Stimulated activated CD8-positive, alpha-beta memory T cell treated with anti-CD3 and anti-CD28 coated beads, Interleukin-4, amount 100 ng/mL, for 24 hours (primary cell): ENCODE measurements at places on chromosomes 4 and X.

DNA sequence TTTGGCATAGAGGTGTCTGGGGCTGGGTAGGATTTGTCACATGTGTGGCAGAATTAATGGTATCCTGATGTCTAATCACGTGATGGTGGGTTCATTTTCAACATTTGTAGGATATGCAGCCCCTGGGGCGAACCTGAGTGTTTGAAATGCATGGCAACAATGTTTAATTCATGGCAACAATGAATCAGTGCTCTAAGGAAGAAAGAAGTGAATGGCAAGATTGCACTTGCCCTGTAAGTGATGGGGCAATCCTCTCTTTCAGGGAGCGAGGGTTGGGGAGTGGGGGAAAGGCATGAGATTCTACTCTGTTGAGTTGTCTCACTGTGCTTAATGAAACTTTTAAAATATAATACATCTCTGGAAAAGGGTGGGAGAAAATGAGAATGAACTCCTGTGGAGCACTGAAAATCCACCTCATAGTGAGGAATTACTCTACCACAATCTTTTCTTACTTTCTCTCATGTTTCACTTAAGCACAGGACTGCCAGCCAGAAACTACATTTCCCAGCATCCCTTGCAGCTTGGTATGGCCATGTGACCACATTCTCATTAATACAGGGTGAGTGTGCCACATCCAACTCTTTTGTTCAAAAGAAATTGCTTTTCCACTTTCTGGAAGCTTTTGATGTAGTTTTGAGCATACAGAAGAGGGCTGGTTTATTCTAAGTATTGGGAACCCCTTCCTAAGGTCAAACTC, 64.0 kb upstream of the PGM2 start:
- peak; percentile 4 for DNase-seq

DNA sequence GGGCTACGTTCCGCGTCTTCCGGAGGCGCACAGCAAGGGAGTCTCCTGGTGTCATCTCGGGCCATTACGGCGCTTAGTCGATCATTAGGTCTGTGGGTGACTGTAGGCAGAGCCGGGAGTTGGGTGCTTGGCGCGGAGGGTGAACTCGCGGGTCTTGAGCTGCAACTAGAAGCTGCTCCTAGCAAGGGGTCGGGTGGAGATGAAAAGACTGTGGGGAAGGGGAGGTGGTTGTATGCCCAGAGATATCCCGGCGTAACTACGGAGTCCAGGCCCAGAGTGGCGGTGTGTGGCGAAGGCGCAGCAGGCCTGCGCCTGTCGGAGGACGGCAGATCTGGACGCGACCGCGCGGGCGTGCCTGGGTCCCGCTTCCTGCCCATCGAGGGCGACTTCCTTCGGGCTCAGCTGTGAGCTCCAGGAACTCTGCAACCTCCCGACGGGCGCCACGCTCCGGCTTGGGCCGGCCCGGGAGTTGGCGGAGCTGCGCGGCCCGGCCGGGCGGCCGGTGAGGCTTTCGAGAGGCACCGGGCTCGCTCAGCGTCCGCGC, 2.7 kb upstream of the NKX3-2 start:
- no peak for DNase-seq

- DNase-seq: no peak
These were observed 2.7 kb downstream of the FAM120C start for GRCh38 chrX:54180403-54180802.

DNA sequence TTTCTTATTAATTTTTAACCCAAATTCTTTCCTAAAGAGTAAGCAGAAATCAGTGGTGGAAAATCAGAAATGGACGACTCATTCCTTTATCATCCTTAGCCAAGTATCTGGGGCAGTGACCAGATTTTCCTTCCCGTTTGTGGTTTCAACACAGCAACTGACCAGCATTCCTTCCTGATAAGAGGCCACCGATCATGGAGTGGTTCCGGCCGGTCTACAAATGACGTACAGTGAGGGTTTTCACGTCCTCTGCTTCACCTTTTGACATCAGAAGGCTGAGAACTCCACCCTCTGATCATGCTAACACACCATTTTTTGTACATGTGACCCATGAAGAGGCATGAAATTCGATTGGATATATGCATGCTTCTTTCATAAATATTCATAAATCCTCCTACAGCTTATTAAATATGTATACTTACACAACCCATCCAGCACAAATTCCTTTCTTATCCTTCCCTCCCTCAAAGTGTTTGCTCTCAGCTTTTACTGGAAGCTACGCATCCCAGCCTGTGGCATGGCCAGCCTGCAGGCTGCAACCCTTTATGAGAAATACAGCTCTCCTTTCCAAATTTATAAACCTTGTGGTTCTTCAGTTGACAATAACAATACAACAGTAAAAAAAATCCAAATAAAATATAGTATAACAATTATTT, 173.0 kb upstream of the CASK start:
- DNase-seq: no peak

DNA sequence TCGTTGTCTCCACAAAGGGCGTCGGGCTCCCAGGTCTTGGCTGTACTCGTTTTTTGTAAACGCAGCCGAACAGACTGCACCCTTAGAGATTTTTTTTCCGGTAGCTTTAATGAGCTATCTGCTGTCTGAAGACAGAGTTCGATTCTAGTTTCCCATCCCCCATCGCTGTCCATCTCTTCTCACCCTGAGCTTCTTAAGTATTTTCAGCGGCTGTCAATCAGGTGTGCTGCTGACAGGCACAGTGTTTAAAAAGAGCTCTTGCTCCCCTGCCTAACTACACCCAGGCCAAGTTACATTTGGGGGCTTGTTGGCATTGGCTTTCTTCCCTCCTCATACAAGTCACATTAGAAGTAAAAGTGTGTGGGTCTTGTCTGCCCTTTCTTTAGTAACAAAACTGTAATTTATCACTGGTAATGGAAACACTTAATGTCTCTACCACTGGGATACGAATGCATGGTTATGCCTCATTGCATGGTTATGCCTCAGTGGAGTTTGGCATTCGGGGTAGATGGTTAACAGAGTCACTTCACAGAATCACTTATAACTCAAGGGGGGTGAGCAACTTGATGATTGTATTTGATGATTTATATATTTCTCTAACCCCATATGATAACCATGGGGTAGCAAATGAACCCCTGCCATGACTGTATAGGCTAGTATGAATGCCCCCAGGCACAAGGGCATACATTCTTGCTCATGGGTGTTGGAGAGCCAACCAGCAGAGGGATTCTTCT, 1.4 kb upstream of the ARHGAP6 start:
- no peak for DNase-seq

DNA sequence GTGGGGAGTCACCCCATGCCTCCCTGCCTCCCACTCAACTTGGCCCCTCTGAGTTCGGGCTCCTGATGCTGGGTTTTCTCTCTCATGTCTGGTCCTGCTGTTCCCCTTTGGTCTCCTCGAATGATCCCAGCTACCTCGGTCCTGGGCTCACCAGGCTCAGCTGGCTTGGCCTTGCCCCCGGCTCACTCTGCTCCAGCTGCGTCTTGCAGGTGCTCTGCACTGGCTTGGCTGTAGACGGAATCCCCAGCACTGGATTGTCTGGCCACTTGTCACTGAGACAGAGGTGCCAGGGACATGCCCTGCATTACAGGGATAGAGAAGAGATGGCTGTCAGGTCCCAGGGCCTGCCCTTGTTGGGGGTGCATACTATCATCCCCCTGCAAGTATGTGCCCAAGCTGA, 41.6 kb upstream of the NYX start:
- no peak for DNase-seq

- no peak for DNase-seq
These were observed 162.1 kb downstream of the EPHA5 start for GRCh38 chr4:65508168-65508567.

GRCh38 chr4:8268901-8269534, 536 bp upstream of the HTRA3 start:
- DNase-seq: no peak
